Stimulated activated naive CD8-positive, alpha-beta T cell treated with anti-CD3 and anti-CD28 coated beads, Interleukin-15, amount 100 ng/mL, for 72 hours (primary cell): ENCODE measurements at places on chromosomes 7 and 10.

- DNase-seq: no peak
Measured at GRCh38 chr7:121372376-121373010, 23.6 kb downstream of the FAM3C start.

DNA sequence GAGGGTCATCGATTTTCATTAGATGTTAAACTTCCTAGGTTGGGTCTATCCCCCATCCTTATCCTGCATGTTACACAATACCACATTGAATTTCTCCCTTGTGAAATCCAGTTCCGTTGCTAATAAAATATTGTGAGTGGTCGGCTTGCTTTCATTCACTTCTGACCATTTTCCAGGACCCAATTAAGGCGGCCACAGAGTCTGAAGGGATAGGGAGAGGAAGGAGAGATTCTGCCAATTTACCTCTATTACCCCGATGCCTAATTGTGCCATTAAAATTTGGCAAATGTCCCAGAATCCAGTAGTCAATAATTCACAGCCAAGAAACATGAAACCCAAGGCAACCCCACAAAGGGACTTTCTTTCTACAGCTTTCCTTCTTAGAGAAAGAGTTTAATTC is 129.9 kb downstream of the IPMK start:
- no peak for DNase-seq

DNA sequence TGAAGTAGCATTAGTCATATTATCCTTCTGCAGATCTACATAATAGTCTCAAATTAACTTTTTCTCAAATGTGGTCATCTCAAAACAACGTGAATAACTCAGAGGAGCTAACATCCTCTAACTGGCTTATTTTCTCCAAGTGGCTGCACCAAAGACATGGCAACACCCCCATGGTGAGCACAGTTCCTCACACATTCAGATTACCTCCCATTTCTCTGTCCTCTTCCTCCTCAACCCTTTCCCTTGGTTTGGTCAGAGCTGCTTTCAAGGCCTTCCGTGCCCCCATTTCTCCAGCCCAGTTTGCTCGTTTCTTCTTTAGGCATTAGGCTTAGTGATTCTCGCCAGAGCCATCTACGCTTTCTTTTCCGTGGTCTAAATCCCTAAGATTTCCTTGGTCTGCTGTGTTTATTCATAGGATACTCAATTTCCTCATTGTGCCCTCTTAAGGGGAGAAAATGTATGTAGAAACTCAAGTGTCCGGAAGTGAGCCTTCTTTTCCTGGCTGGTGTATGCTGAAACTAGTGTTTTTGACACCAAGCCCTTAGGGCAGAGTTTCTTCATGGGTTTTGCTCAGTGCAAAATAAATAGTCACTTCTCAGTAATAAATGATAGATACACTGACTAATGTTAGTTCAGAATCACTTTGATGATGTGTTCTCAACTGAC is 2.6 kb downstream of the MET start:
- DNase-seq: no peak

GRCh38 chr7:41571573-41571972 is 131.3 kb downstream of the INHBA start:
- DNase-seq: no peak

- no peak for DNase-seq
Measured at GRCh38 chr7:110867771-110868170, 223.2 kb upstream of the LRRN3 start.

DNA sequence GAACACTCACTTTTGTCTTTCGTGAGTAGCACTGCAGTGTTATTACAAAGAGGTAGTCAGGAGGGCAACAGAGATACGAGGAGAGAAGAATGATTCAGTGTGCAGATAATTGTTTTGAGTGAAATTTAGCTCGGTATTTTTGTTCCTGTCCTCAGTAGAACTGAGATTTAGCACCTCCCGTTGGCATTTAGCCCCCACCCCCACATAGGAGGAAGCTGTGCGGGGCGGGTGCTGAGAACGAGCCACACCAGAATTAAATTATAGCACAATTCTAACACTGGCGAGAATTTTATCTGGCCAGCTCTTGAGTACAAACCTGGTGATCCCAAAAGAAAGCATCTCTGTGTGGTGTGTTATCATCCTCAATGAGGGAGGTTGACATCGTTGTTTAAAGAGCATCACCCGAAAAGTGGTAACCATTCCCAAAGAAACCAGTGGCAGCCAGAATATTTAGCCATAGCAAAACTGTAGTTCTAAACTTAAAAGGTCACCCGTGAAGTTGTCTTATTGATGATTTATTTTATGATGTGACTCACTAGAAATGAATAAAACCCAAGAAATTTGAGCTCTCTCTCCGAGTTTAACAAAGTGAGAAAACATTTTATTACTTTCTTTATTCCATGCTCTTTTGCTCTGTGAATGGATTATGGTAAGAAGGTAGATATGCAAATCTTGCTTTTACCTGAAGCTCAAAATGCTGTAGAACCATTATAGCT is 612.2 kb downstream of the SUGCT start:
- no peak for DNase-seq

GRCh38 chr7:120274899-120275298 is 1.9 kb downstream of the KCND2 start:
- no peak for DNase-seq

DNA sequence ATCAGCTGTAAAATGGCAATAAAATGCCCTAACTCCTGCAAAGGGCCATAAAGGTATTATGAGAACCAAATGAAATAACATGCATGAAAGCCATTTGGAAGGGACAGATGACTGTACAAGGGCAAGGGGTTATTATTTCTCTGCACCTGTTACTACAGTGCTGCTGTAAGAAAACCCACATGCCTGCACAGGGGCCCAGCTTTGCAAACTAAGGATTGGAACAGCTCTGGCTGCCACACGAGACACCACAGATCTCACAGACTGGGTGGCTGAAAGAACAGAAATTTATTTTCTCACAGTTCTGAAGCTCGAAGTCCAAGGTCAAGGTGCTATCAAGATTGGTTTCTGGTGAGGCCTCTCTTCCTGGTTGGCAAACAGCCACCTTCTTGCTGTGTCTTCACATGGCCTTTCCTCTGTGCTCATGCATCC is 409.0 kb upstream of the NRP1 start:
- DNase-seq: no peak

DNA sequence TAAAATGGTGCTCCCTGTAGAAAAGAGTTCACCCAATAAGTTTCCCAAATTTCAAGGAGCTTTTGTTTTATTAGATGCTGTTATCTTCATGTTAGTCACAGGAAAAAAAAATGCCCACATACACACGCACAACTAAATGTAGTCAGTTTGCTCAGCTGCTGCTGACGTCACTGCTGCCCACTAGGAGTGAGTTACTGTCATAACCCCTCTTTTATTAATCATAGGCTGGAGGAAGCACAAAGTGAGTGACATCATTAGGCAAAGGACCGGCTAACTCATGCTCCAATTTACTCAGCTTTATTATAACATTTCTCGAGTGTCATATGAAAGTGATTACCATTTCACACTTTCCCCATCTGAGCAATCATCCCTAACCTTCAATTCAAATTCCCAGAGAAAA is 6.7 kb upstream of the INHBA start:
- DNase-seq: no peak

DNA sequence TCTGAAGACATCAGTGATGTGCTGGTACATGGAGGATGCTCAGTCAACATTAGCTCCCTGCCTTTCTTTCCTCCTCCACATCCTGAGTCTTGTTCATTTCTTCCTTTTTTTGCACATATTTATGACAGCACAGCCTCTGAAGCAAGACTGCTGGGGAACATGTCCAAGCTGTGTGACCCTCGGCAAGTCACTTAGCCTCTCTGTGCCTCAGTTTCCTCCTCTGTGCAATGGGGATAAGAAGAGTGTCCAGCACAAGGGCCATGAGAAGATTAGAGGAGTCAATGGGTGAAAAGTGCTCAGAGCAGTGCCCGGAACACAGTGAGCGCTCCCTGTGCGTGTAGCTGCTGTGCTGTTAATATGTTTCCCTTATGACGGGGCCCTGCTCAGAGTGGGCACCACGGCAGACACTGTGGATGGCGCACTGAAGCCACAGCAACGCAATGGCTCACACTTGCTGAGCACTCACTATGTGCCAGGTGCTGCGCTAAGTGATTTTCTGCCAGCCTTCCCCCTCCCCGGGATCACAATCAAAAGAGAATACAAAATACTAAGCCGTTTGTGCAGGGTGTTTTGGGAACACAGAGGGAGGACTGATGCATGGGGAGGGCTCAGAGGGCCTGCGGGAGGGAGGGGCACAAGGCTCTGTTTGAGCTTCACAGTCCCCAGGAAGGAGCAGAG is 28.7 kb downstream of the ZCCHC24 start:
- DNase-seq: no peak

DNA sequence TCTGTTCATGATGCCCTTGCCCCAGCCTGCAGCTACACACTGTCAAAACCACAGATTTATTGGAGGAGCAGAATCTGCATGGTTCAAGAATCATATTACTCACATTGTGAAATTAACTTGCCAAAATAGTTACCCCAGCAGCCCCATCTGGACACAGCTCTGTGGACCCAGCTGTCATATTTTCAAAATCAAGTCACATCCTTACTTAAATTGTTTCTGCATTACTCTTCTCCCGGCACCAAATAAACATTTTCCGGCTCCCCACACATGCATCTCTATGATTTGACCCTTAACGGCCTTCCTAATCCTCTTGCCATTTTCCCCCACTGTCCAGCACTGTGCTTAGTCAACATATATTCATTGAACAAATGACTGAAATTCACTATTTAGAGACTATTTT is 43.8 kb upstream of the GPR26 start:
- no peak for DNase-seq

DNA sequence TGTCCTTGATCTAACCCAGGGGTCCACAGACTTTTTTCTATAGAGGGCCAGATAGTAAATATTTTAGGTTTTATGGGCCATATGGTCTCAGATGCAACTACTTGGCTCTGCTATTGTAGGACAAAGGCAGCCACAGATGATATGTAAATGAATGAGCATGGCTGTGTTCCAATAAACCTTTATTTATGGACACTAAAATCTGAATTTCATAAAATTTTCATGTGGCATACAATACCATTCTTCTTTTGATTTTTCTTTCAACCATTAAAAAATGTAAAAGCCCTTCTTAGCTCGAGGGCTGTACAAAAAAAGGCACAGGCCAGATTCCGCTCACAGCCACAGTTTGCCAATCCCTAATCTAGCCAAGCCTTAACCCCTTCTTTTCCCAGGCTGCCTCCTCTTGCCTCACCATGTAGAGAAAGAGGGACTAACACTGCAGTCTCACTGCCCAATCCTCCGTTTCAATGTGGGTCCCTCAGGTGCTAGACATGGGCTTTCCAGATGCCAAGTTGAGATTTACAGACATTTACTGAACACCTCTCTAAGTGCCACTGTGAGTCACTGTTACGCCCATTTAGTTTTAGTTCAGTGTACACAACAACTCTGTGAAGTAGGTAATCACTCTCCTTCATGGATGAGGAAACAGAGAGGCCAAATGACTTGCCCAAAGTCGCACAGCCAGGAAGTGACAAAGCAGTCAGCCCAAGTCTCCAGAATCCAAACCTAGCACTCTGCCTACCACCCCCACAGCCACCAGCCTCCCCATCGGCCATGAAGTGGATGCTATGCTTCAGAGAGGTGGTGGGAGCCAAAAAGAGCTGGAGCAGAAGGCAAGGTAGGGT is 132.6 kb upstream of the PDLIM1 start:
- no peak for DNase-seq

GRCh38 chr7:155750255-155751125 is 61.8 kb downstream of the SHH start:
- DNase-seq: no peak

GRCh38 chr10:10730471-10731043 is 287.1 kb upstream of the CELF2 start:
- DNase-seq: no peak

DNA sequence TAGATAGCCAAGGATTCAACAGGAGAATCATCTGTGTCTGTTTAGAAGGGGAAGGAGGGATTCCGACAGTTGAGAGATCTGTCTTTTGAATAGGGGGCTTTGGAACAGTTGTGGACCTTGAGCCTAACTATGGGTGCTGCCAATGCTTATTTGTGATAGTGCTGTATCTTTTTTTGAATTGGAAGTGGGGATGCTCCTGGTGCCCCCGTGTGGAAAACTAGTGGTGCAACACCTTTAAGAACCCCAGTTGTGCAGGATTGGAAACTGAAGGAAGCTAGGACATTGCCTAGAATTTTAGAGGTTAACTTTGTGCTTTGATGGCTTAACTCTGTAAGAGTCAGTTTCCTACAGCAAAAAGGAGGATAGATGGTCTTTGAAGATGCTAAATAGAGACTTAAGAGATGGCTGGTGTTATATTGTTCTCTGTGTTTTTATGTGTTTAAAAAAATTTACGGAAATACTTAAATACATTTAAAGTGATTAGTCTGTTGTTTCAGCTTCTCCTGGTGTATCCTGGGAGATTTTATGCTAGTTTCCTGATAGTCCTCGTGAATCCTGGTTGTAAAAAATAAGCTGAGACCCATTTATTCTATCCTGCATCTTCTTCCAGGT is 69.3 kb downstream of the AP3M1 start:
- peak; percentile 27 for DNase-seq

DNA sequence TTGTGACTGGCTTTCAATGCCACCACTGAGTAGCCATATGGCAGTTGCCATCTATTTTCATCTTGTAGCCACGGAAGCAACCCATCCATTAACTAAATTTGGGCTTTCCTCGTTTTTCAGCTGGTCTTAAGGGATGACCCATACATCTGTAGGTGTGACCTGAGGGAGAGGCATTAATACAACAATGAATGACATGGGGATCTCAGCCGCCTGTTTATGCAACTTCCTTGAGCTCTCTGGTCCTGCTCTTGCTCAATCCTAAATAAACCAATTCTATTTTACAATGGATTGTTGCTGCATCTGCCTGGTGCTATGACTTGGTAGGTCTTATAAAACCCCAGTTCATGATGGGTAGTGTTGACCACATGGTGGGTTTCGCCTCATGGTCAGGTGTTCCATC is 21.9 kb upstream of the ADAM22 start:
- DNase-seq: no peak

DNA sequence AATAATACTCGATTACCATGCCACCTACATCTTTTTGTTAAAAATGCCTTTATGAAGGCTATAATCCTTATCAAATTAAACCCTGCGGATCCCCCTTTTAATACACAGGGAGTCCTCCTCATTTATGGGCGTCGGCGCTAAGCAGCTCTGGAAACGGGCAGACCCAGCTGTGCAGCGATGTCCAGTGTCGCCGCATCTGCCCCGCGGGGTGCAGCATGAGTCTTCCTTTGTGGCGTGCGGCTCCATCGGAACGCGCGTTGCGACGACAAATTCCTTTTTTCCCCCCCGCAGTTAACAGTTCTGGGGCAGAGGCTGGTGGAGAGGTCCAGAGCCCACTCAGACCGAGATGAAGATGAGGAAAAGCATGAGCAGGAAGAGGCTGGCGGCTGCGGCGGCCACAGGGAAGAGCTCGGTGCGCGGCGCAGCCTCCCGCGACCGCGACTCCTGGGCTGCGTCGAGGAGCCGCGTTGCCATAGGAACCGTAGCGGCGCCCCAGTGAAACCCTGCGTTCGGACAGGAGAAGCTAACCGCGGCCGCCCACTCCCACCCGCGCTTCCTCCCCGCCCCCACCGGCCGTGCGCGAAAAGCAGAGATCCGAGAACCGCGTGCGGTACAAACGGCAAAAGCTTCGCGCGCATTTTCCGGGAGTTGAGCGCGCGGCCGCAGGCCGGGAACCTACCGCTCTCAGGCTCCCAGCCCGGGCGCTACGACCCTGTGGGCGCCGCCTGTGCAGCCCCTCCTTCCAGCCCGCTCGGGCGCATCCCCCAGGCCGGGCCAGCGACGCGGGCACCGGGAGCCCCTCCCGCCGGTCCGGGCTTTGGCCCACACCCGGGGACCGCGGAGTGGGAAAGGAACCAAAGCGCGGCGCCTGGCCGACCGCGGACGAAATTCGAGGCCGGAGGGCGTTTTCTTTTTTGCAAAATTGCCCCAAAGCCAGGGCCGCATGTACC is 130.6 kb downstream of the SPAG6 start:
- peak; percentile 54 for DNase-seq

GRCh38 chr10:97083228-97083829 is 102.4 kb downstream of the SLIT1 start:
- DNase-seq: no peak
